Osteocyte (in vitro differentiated cells): ENCODE measurements at places on chromosomes 7 and 10. TPM values are rescaled to one million over a fixed set of nuclear protein-coding genes. Genes with fewer than 3 reads are reported as not detected.

DNA sequence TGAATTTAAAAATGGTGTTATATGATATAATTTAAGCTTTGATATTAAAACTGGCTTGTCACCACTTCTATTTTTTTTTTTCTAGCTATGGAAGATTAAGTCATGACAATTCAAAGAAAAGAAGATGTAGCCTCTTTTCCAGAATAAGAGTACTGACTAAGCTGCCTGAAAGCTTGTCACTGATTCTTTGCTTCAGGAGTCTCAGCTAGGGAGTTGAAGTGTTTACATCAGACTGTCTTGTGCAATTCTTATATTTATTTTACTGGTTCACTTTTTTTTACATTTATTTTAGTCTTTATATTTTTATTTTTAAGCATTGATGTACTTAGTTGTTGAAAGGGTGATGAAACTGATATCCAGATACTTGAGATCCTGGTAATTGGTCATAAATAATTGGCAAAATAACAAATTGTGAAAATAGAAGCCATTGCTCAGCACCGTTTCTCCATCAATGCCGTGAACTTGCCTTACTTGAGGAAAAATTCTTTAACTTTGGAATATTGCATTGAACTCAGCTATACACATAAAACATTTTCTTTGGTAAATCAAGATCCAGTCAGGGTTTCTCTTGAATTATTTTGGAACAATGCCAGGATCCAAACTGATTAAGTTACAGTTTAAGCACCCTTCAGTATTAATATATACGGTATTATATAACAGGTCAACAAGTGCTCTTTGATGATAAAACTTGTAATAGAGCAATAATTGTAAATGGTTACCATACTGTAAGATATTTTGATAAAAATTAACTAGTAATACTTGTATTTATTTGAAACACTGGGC is 156.4 kb downstream of the PHTF2 start:
- no peak for DNase-seq

SIRT1 gene
- 23.9 and 25.6 TPM in 2 replicates for total RNA-seq

DNA sequence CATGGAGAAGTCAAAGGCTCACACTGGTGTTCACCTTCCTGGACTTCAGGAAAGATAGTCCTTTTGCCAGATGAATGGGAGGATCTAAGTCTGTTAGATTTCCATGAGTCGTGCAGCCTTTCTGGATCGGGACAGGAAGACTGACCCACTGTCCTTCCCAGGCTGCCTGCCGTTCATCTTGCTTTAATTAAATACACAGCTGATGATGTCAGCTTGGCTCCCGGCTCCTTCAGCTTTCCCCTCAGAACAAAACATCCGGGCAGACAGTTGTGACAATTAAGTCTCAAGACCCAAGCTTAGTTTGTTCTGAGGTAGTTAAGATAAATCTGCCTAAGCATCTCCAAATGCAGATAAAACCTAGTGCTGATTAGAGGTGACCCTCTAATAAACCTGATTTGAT is 58.6 kb downstream of the AUTS2 start:
- no peak for DNase-seq

- DNase-seq: no peak
Observed at GRCh38 chr7:158572000-158572828, 15.4 kb downstream of the PTPRN2 start.

NXPH1 gene
- total RNA-seq: not detected in 2 replicates

DNA sequence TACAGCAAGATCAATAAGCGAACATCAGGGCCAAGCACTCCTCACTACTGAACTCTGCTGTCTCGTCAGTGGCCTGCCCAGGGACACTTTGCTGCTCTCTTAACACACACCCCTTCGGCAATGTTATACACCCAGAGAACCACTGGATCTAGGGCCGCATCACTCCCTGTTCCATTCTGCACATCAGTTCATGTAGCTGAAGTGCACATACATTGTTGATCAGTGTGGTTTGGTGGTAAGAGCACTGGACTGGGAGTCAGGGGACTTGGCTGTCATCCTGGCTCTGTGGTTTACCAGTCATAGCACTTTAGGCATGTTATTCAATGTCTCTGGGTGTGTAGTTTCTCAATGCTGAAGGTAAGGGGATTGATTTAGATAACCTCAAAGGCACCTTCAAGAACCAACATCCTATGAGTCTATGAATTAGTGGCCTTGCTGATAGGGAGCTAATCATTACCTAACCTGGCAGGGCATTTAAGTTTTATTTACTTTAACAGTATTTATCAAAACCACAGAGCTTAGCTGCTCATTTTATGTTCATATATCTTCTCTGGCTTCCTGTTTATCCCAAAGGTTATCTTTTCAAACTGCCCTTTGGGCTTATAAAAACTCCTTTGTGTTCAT is 24.8 kb downstream of the DUSP5 start:
- no peak for DNase-seq

ABCC2 gene
- total RNA-seq: 0.24 and 0.39 TPM in 2 replicates
